ENCODE measurements at places on chromosomes 7 and 10. TPM values are rescaled to one million over a fixed set of nuclear protein-coding genes. Genes with fewer than 3 reads are reported as not detected.

The PPP1R9A gene
- 28.6 TPM for total RNA-seq

The PCLO gene
- 6.5 TPM for total RNA-seq

The SLC18A2 gene
- total RNA-seq = 12.6 TPM

The JCAD gene
- 52.0 TPM for total RNA-seq

The TBX20 gene
- total RNA-seq = 14.0 TPM

The PKD2L1 gene
- not detected for total RNA-seq

The PRRT4 gene
- total RNA-seq = 1.4 TPM

The EZH2 gene
- 20.0 TPM for total RNA-seq

The TLL2 gene
- 0.90 TPM for total RNA-seq

The HABP2 gene
- total RNA-seq = not detected

The RSBN1L gene
- 58.4 TPM for total RNA-seq

The SFTPA1 gene
- total RNA-seq = not detected

The EBF3 gene
- total RNA-seq = 29.4 TPM

The CTNNA3 gene
- 26.1 TPM for total RNA-seq

The PTF1A gene
- total RNA-seq = not detected

The EMX2 gene
- 0.95 TPM for total RNA-seq

The SEMA4G gene
- total RNA-seq = 1.2 TPM

The ARHGEF35 gene
- 6.5 TPM for total RNA-seq

The CYP17A1 gene
- not detected for total RNA-seq

The ZP3 gene
- 0.42 TPM for total RNA-seq

The C10orf53 gene
- not detected for total RNA-seq

The LBX1 gene
- not detected for total RNA-seq

The CDH23 gene
- 9.9 TPM for total RNA-seq

The CLCN1 gene
- total RNA-seq = 0.16 TPM

The MEST gene
- total RNA-seq = 259 TPM

The ACTL6B gene
- total RNA-seq = 0.69 TPM

The RASA4B gene
- total RNA-seq = 6.1 TPM

The MORN4 gene
- 5.9 TPM for total RNA-seq

The PVRIG gene
- total RNA-seq = 0.21 TPM

The GIMAP1 gene
- total RNA-seq = 4.9 TPM

The ZKSCAN5 gene
- 14.6 TPM for total RNA-seq

The TMEM176A gene
- 20.8 TPM for total RNA-seq

The CYP26A1 gene
- not detected for total RNA-seq

The MALSU1 gene
- 42.8 TPM for total RNA-seq

The PNLIPRP1 gene
- total RNA-seq = not detected

The SCIN gene
- 10.7 TPM for total RNA-seq

The TSPAN15 gene
- 38.0 TPM for total RNA-seq

The SYT15 gene
- total RNA-seq = 2.5 TPM

The SLC29A4 gene
- total RNA-seq = 2.7 TPM

The ITGA8 gene
- total RNA-seq = 62.2 TPM

The ZNF365 gene
- total RNA-seq = 0.85 TPM

The OPALIN gene
- not detected for total RNA-seq

The DMBT1 gene
- total RNA-seq = 0.48 TPM

The SVOPL gene
- 2.5 TPM for total RNA-seq

The SRGN gene
- 67.7 TPM for total RNA-seq

The ATXN7L1 gene
- 19.3 TPM for total RNA-seq

The PPP1R17 gene
- total RNA-seq = not detected

Data from urinary bladder (tissue), 4 donors.